Right hindlimb (tissue), 1 donor: ENCODE measurements at places on chromosomes 2 and 18.

DNA sequence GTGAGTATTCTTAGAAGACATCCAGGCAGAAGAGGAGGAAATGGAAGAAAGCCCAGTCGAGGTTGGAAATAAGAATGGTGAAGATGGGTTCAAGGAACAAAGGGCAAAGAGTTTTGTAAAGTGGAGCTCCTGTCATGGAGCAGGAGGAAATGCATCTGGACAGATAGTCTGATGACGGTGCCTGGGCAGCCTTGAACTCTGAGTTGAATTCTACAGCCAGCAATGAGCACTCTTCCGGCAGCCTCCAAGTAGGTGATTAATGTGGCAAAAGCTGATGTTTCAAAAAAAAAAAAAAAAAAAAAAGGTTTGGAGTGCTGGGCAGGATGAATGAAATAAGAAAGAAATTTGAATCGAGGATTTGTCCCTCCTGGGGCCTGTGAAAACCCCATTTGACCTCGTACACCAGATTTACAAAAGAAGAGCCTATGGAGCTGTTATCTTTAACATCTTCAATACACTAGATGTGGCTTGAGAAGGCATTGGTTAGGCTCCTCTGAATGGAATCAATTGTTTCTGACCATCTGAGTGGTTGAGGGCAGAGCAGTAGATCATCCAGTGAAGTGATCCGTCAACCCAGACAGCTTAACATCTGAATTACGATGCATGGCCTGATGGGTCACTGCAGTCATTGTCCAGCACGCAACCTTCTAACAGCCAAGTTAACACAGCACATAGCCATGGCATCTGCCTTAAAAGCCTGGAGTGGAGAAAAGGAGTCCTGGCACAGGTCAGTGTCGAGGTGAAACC lies 449.7 kb downstream of the TXNL1 start:
- no peak for DNase-seq

GRCh38 chr2:119483395-119483753 lies 40.9 kb downstream of the SCTR start:
- DNase-seq, result no peak

DNA sequence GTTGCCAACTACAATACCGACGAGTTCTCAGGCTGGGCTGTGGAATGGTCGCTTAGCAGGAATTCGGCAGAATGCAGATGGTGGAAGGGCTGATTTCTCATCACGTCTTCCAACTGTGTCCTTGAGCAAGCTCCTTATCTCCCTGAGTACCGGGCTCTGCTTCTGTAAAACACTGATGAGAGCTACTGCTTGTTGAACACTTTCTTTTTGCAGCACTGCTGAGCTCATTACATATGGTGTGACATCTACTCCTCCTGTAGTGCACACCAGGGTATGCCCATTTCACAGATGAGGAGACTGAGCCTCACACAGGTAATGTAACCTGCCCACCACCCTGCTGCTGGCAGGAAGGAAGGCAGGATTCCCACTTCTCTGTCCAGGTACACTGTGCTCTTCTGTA lies 8.3 kb downstream of the IL1R2 start:
- no peak for DNase-seq

DNA sequence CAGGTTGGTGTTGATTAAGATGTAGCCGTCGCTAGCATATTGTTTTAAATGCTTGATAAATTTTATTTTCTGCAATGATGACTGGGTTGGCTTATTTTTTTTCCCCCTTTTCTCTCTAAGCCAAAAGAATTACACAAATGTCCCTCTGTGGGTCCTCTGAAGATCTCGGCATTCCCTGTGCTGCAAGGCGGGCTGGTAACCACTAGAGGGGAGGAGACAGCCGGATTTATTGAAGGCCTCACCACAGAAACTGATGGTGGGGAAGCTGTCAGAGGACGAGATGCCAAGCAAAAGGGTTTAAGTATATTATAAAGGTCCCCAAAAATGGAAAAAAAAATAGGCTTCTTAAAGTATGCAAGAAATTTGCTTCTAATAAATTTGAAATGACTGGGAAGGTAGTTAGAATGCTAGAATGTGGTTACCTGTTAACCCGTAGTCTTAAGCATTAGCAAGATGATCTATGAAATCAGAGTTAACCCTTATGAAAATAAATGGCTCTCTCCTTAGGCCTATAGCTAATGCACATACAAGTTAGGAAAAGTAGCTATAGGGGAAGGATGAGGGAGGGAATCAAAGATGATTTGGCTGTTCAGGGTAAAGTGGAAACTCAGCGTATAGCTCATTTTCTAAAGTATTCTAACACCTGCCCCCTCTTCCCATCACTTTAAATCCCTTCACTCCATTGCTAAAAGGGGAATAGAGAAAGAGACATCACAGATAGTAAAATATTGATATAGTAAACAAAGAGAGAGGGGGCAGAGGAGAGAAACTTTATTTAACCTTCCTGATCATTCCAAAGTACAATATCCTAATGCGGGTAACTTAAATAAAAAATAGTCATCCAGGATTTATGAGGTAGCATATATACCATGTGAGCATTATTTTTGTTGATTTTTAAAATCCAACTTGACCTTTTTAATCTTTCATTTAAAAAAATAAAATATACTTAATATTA lies 894.5 kb upstream of the POU3F3 start:
- peak; percentile 69 for DNase-seq

DNA sequence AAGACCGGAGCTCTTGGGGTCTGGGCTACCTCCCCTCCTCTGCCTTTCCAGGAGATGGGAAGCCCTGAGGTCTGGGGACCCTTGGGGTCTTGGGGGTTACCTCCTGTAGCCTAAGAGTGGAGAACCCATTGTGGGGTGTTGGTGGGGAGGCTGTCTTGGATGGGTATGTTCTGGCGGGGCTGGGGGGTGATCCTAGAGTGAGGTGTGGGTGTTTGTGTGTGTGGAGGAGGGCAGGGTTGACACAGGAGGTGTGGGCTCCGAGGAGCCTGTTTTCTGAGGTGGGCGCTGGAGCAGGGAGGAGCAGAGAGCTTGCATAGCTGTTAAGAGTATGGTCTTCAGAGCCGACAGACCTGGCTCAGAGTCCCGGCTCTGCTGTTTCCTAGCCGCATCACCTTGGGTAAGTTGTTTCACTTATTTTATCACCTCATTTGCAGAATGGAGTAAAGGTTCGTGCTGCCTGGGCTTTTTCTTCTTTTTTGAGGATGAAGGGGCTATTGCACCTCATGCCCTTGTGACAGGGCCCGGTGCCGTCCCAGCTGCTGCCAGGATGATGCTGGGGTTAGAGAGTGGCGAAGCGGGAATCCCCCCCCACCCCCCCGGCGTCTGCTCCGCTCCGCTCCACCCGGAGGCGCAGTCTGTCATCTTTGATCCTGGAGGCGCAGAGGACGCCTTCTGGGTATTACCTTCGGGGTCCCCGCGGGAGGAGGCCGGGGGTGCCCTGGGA lies 17.2 kb downstream of the TET3 start:
- no peak for DNase-seq

- no peak for DNase-seq
Measured at GRCh38 chr2:119756837-119757236, 2.9 kb upstream of the PTPN4 start.

- no peak for DNase-seq
Measured at GRCh38 chr2:60505240-60505879, 48.1 kb downstream of the BCL11A start.

DNA sequence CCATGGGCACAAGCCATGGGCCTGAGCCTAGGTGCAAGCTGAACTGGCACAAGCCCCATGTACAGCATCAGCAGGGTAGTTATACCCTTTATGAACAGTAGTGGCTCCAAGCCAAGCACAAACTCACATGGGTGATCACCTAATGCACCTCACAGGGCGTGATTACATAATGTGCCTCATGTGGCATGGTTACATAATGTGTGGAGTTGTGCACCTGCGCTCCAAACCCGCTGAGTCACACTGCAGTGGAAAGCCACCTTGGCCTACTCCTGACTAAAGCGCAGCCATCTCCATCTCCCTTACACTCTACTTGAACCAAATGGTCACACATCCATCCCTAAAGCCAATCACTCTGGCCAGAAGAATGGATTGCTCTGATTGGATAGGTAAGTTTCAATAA lies 279.7 kb downstream of the MBD2 start:
- DNase-seq, result no peak

- DNase-seq, result no peak
Measured at GRCh38 chr2:238378230-238379095, 48.3 kb upstream of the ASB1 start.

DNA sequence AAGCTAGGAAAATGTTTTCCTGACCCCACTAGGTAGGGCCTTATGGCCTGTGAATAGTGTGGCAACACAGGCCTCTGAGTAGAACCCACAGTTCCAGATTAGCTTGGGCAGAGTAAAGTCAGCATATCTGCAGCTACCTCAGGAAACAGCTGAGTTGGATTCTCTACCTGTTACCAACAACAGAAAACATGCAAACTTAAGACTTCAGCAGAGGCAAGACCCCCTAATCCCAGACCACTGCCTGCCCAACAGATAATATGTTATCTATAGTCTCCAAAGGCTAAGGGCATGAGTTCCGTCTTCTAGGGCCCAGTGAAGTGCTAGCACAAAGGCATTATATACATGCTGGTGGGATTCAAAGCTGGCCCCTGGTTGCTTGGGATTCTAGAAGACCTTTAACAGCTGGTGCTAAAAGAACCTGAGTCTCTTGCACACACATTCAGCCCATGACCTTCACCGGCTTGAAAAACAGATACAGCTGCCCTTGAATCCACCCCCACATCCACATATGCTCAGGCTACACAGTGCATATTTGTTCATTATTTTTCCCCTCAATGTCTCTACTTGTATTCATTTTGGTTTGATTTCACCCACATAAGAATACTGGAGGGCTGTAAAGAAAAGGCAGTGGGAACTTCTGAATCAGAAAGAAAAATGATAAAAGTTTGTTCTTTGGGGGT lies 13.5 kb upstream of the UBXN4 start:
- DNase-seq, result no peak

DNA sequence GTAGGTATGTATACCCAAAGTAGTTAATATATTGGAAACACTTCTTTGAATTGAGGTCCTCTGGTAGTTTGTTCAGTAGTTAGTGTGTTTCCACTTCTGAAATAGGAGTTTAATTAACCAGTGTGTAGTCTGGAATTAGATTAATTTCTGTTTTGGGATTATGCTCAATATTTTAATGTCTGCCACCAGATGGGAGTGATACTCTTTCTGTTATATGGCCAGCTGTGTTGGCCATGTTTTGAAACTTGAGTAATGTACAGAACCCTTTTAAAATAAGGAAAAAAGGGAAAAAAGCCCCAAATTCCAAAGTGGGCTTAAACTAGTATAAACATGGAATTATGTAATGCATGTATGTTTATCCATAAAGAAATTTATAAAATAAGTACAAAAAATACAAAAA lies 147.7 kb downstream of the CTNNA2 start:
- DNase-seq, result no peak

GRCh38 chr2:42547446-42548295 lies 20.8 kb upstream of the MTA3 start:
- no peak for DNase-seq

GRCh38 chr2:38146275-38146906 lies 70.4 kb upstream of the CYP1B1 start:
- peak; percentile 56 for DNase-seq

- no peak for DNase-seq
Measured at GRCh38 chr18:36613069-36613468, 215.7 kb downstream of the TPGS2 start.

GRCh38 chr2:42495234-42495581 lies 1.4 kb upstream of the KCNG3 start:
- DNase-seq, result no peak

DNA sequence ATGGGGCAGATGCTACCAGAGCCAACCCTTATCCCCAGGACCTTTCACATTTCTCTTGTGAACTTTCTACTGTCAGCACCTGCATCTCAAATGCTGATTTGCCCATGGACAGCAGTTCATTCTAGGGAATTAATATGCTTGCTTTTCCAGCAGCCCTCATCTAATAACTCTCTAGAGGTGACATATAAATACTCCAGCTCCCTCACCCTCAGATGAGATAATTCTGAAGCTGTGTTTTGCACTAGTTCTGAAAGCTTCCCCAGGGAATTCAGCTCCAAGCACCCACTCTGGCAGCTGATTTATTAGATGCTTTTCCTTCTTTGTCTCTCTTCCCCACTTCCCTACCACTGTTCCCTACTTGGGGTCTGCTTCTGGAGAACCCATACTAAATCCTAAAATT lies 62.1 kb downstream of the PLCL1 start:
- no peak for DNase-seq

DNA sequence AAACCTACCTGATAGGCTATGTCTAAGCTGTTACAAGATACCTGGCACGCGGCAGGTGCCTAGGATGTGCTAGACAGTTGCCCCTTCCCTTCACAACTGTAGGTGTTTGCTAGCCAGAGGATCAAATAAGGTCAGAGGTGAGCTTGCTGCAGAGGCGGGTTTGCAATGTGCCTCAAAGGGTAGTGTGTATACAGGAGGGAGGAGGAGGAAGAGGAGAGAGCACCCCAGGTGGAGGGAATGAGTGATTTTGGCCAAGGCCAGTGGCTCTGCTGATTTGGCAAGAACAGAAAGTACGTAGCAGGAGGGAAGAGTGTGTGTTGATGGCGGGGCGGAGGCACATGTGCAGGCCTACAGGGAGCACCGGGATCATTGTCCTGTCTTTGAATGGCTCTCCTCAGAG lies 236.5 kb downstream of the HAUS1 start:
- DNase-seq, result no peak

GRCh38 chr2:30148850-30149249 lies 2.0 kb downstream of the YPEL5 start:
- no peak for DNase-seq

- DNase-seq, result no peak
Measured at GRCh38 chr2:232228971-232229894, 149.3 kb upstream of the ALPP start.

DNA sequence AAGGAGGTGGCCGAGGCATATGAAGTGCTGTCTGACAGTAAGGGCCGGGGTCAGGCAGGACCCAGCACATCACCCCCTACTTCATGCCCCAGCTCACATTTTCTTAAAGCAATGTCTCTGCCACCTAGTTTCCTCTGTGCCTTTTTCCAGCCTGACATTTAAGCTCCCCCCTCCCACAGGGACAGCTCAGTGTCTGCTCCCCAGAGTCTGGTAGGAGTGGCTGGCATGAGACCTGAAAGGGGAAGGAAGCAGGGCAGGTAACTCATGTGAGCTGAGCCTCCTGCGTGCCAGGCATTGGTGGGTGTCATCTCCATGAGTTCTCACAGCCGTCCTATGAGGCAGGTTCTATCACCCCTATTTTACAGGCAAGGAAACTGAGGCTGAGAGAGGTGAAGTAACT lies 1.5 kb downstream of the DNAJB2 start:
- no peak for DNase-seq

GRCh38 chr2:41697389-41697788 lies 350.4 kb upstream of the PKDCC start:
- no peak for DNase-seq

DNA sequence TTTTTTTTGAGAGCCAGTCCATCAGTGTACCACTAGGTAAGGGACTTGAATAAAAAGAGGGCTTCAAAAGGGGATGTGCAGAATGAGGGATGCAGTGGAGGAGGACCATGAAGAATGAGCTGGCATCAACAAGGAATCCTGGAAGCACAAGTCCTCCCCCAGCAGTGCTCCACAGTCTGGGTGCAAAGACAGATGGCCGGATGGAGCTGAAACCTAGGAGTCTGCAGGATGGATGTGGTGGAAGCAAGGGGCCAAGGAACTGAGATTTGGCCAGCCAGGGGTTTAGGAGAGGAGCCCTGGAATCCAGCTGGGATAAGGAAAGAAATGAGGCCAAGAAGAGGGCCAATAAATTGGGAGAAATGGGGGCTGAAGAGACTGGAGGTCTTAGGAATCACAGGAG lies 51.8 kb upstream of the RAB6C start:
- DNase-seq, result no peak
